ENCODE measurements at places on chromosomes 1 and 21.

GRCh38 chr1:56572334-56573050, 6.9 kb downstream of the PLPP3 start:
- DNase-seq: no peak

DNA sequence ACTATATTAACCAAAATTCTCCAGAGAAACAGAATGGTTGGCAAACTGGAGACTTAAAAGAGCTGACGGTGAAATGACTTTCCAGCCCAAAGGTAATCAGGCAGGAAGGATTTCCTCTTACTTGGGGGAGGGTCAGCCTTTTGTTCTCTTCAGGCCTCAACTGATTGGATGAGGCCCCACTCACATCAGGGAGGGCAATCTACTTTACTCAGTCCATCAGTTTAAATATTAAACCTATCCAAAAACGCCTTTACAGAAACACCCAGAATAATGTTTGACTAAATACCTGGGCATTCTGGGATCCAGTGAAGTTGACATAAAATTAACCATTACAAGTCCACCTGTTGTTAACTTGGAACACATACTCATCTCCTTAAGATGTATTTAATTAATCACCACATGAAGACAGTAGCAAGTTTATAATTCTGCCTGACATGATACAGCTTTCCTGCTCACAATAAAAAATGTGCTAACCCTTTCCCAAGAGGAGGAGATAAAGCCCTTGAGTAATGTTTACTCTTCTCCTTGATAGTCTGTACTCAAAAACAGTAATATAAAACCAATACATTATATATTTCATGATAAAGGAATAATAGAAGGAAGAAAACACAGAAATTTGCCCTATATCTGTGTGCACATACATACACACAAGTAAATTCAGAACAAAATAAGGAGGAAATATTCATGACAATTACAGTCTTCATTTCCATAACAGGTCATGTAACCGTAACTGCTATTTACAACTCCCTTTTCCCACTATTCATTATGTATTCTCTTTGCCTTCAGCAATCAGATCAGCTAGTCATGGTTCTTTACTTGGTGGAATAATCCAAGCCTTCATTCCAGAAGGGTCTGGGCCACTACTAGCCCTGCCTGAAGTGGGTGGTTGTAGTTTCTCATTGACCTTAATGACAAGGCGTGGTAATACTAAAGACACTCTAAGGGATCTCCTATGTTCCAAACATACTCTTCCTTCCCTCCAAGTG, 107.5 kb upstream of the RUNX1 start:
- DNase-seq: no peak

GRCh38 chr1:226506021-226506420, 42.5 kb upstream of the STUM start:
- DNase-seq: no peak

GRCh38 chr1:101408212-101409042, 171.6 kb downstream of the S1PR1 start:
- no peak for DNase-seq

GRCh38 chr21:41731081-41731480, 35.8 kb downstream of the RIPK4 start:
- DNase-seq: no peak

DNA sequence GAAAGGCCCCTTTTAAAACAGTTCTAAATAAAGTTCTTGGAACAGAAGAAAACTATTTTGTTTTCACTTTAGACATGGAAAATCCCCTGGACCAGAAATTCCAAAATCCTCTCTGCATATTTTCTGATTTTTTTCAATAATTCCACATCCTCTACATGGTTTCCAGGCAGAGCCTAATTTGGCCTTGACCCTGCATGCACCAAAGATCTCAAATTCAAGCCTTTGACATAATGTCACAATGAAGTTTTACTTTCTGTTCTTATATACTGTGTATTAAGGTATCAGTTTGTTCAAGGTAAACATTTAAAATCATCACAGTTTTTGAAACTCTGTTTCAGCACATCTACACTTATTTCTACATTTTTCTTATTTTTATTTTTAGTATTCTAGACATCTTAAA, 12.2 kb upstream of the NPL start:
- no peak for DNase-seq

- DNase-seq: no peak
Measured at GRCh38 chr1:42753070-42753469, 13.0 kb upstream of the CLDN19 start.

DNA sequence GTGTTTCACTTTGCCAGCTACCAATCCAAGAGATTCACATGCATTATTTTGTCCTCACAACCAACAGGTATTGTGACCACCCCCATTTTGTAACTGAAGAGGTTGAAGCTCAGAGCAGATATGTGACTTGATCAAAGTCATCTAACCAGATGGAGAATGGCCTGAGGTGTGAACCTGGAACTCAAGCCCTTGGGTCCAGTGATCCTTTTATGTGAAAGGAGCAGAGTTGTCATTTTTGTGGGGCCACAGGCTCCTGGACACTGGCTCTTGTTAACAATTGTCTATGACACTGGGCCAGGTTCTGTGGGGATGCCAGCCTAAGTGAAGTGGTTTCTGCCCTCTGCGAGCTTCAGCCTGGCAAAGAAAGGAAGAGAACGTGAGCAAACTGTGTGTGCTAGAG, 172.6 kb downstream of the ZZZ3 start:
- DNase-seq: no peak

DNA sequence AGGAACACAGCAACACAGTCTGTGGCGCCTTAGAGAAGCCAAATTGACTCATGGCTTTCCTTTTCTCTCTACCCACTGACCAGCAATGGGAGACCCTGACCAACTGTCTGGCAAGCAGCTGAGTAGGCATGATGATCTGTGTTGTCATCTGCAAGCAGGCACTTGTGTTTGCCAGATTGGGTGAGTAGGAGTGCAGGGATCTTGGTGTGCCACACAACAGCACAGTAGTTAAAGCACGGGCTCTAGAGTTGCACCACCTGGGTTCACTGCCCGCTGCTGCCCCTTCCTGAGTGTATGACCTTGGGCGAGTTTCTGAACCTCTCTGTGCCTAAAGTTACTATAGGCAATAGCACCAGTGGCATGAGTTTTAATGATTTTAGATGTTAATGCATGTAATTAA, 95.7 kb upstream of the CD53 start:
- no peak for DNase-seq

DNA sequence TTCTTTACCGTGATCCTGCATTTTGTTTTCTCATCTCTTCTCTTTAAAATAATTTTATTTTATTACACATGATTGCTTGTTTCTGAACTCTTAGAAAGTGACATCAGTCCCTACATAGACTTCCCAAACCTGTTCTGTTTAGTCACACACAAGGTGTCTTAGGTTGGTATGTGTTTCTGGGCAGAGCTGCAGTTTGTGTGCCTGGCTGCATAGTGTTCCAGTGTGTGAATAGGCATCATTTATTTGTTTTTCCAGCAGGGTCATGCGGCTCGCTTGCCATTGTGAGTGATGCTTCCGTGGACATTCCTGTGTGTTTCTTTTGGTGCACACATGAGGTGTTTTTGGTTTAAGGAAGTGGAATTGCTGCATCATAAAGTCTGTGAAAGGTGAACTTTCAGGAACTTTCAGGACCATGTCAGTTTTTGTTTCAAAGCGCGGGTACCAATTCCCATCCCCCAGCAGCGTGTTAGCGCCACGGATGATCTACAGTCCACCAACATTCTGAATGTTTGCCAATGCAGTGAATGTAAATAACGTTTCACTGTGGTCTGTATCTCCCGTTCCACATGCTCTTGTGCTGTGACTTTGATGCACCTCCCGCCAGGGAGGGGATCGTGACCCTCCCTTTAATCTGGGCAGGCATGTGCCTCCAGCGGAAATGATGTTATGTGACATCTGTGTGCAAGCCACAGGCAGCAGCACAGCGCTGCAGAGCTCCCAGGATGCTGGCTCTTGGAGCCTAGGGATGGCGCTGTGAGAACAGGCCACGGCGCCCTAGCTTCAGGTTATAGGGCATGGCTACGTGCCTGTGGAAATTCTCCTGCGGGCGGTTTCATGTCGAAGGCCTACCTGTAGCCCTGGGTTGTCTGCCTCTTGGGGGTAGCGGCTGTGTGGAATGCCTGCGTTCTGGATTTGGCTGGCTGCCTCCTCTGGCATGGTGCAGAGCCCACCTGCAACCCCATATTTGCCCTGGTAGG, 144.6 kb upstream of the COL6A1 start:
- no peak for DNase-seq

DNA sequence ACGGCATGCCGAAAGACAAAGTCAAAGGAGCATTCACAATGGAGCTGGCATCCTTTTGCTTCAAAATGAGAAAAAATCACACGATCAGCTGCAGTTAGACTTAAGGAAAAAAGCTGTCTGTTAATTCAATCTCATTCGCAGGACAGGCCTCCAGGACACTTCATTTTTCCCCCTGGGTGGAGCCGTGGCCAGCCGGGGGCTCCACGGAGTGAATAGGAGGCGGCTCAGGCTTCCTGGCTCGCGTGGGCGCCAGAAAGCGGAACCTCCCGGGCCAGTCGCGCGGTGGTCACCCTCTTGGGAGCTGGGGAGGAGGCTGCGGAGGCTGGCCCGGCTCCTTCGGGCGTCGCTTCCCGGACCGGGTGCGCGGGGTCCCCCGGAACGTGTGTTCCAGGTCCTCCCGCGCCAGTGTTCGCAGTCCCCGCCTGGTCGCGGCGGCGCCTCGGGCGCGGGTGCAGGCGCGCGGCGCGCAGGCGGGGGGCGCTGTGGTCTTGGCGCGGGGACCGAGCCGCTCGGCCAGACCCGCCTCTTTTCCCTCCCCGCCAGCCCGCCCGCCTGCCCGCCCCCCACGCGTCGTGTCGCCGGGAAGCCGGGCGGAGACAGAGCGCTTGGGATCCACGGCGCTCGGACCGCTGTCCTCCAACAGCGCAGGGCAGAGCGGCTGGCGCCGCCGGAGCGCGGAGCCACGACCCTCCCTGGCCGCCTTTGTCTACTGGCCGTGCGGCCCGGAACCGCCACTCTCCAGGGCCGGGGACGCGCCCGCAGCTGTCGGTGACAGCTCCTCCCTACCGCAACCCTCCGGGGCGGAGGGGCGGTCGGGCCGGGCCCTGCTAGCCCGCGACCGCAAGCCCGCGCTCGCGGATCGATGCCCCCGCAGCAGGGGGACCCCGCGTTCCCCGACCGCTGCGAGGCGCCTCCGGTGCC, at the start of gene RHOU:
RHOU (plus strand) TSS at position 599 of the 921 bp plus-strand sequence; CDS start at position 863, 264 bp downstream.
- peak; percentile 44 for DNase-seq

GRCh38 chr1:156691665-156692440, 13.5 kb downstream of the CRABP2 start:
- DNase-seq: no peak

GRCh38 chr1:16409536-16410152, 27.6 kb downstream of the SPATA21 start:
- DNase-seq: no peak

DNA sequence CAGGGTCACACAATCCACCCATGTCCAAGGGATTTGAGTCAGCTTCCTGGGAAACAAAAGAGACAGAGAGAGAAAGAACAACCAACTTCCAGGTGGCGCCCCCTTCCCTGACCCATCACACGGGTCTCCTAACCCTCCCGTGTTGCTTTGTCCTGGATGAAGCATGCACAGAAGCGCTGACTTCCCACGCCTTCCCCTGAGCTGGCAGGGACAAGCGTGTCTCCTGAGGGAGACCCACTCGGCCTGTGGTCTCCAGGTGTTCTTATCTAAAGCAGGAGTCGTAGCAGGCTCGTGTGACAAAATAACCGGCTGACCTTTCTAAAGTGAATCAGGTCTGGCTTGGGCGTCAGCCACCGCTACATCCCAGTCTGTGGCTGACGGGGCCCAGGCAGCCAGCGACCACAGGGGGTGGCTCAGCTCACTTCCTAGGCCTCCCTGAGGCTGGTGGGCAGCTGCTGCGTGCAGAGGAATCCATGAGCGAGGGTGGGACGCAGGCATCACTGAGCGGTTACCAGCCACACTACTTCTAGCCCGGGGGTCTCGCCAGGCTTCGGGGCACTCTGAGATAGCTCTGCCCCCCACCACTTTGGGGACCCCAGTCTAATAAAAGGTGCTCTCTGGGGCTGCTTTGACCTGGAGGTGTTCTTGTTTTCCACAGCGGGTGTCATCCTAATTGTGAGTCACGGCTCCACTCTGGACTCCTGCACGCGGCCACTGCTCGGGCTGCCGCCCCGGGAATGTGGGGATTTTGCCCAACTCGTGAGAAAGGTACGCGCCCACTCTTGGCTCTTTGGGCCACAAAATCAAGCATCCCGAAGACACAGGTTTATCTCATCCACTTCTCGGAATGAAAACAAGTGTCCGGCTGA, 40.4 kb downstream of the UBASH3A start:
- no peak for DNase-seq

DNA sequence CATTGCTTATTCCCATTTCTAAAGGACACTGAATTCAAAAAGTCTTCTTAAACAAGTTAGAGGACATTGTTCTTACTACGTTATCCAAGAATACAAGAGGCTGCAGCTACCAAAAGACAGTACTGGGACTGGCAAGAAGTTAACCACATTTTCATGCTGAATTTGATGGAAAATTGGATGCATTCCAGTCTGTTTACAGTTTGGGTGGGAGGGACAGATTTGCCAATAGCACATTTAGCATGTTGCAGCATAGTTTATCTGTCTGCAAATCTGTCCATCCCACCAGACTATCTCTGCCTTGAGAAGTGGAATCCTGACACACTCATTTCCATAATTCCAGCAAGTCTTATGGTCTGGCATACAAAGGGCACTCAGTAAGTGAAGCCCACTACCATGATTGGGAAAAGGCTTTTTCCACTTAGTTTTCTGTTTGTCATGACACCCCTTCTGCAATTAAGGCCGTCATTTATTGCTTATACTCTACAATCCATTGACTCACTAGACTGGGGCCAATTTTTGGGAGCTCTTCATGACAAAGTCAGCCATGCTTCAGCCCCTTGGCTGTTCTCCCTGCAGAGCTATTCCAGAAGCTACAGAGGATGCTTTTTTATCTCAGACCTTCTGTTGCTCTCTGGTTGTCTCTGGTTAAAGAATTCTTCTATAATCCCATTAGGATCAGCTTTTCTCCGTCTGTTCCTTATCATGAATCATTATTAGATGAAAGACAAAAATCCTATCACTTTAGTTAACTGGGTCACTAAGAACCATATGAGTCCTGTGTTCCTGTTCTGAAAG, 355.8 kb upstream of the PTBP2 start:
- DNase-seq: no peak

DNA sequence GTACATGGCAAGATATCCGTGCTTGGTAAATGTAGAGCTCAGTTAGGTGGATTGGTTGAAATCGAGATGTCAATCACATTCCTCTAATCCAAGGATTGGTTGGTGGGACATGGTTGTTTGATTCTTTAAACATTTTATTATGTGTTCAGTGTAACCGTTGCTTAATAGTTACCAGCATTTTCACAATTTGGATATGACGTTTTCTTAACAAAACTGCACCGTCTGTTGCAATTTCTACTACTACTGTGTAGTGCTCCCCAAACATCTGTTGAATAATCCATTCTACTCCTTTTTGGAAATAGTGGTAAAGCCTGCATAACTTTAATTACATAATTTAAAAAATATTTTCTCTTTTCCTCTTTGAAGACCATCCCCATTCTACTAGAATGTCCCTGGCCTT, 16.3 kb downstream of the OR2B11 start:
- no peak for DNase-seq

DNA sequence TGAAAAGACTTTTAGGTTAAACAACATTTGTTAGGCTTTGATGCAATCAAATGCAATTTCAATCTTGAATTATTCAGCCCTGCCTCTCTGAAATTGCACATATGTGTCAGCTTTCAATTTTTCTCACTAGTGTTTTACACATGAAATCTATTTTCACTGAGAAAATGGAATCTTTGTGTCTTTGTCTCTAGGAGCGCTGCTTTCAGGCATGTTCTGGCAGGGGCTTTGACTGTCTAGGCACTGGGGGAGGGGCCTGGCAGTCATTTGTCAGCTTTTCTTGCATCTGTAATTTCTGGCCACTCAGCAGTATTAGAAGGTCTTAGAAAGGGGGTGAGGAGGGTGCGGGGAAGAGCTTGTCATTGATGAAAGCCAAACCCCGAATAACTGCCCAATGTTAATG, 264.4 kb downstream of the PTPRC start:
- no peak for DNase-seq

- DNase-seq: no peak
Measured at GRCh38 chr1:199377211-199377610, 650.3 kb upstream of the NR5A2 start.
